ENCODE measurements at places on chromosomes 4 and X. TPM values are rescaled to one million over a fixed set of nuclear protein-coding genes. Genes with fewer than 3 reads are reported as not detected.

DNA sequence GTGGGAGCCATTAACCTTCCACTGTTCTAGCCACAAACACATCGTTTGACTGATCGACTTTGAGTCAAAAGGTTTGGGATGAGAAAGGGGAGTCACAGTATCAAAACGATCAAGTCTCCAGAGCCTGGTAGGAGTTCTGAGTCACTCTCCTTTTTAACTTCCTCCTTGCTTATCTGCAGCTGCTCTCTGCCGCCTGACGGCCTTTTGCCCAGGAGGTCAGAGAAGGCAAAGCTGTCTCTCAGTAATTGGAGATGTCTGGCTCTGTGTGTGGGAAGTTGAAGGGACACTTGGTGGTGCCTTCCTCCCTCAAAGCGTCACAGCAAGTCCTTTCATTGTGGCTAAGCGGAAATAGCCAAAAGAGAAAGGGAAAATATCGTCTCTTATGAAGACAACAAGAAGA is 63.1 kb downstream of the ANOS1 start:
- DNase-seq: no peak

GRCh38 chrX:20427173-20427770 is 160.6 kb upstream of the RPS6KA3 start:
- no peak for DNase-seq

DNA sequence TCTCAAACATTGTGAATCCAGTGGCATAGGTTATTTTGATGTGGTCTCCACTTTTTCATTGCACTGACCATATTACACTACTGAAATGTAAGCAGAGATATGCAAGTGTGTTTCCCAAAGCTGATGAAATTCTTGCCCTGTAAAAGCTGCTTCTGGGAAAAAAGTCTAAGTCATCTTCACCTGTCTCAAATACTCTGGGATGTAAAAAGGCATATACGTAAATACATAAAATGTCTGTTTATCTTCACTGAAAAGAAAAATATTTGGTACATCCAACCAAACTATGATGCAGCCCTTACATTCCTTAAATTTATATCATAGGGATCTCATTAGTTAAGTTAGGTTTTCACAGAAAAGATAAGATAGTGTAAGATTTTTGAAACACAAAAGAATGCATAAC is 7.9 kb downstream of the KDR start:
- DNase-seq: no peak

DNA sequence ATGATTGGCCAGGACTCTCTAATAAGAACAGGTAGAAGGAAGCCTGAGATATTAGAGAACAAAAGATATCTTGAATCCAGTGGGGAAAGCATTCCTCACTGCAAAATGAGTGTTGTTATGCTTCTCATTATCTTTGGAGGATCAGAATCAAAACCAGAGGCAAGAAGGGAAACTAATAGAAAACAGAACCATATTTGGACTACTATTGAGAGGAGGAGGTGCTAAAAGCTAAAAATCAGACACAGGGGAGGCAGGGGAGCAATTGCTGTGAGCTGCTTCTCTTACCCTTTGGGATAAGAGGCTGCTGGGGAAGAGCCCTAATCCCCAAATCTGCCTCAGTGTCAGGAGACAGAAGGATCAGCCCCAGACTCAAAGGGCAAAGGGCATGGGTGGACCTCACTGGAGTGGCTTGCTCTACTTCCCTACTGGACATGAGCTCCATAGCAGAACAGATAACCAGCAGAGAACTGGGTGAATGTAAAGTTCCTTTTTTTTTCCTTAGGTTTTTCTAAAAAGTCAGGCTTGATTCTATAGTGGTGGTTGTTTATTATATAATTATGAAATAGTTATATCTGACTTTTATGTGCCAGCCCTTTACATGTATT is 60.1 kb downstream of the SEPTIN11 start:
- DNase-seq: no peak

- DNase-seq: no peak
These were observed 76.3 kb downstream of the SHROOM2 start for GRCh38 chrX:9862525-9862924.

- DNase-seq: no peak
These were observed 15.6 kb upstream of the MBNL3 start for GRCh38 chrX:132504417-132504816.

GRCh38 chr4:4666693-4667621 is 125.1 kb upstream of the STX18 start:
- DNase-seq: no peak

FAM156A gene
- 45.2 TPM for polyA plus RNA-seq

TBC1D9 gene
- polyA plus RNA-seq: 60.3 TPM

MOSPD2 gene
- 20.3 TPM for polyA plus RNA-seq

FAM9C gene
- polyA plus RNA-seq: 0.69 TPM
